ENCODE measurements at places on chromosomes 4 and X. TPM values are rescaled to one million over a fixed set of nuclear protein-coding genes. Genes with fewer than 3 reads are reported as not detected.

The TBC1D14 gene
- total RNA-seq = 31.7 TPM

The PROM1 gene
- not detected for total RNA-seq

The NUDT10 gene
- 1.9 TPM for total RNA-seq

The BEND2 gene
- total RNA-seq = not detected

The TLR10 gene
- total RNA-seq = not detected

The RBMXL3 gene
- not detected for total RNA-seq

The IRF2 gene
- total RNA-seq = 24.6 TPM

The HSFX4 gene
- total RNA-seq = not detected

The NPNT gene
- not detected for total RNA-seq

The SSX4 gene
- total RNA-seq = not detected

The TEX13D gene
- not detected for total RNA-seq

The GLOD5 gene
- not detected for total RNA-seq

The EDA gene
- under 0.01 TPM for total RNA-seq

The EREG gene
- total RNA-seq = 0.58 TPM

The CCDC110 gene
- total RNA-seq = 0.71 TPM

The NDUFA1 gene
- total RNA-seq = 63.8 TPM

The SORCS2 gene
- total RNA-seq = not detected

The POF1B gene
- not detected for total RNA-seq

The SHOX gene
- total RNA-seq = not detected

The LONRF3 gene
- 0.29 TPM for total RNA-seq

The TBC1D8B gene
- total RNA-seq = 8.6 TPM

The BMX gene
- total RNA-seq = not detected

The TMSB15C gene
- 3.2 TPM for total RNA-seq

The CXCL10 gene
- not detected for total RNA-seq

The CSAG3 gene
- not detected for total RNA-seq

The FAM149A gene
- total RNA-seq = 0.86 TPM

The TKTL2 gene
- not detected for total RNA-seq

The TCEAL7 gene
- total RNA-seq = 43.2 TPM

The RHOXF2B gene
- total RNA-seq = not detected

The COPS4 gene
- 114 TPM for total RNA-seq

The ADH1B gene
- 0.29 TPM for total RNA-seq

The MAGEC3 gene
- total RNA-seq = not detected

The NIPAL1 gene
- 1.4 TPM for total RNA-seq

The DNAAF6 gene
- not detected for total RNA-seq
